ENCODE measurements at places on chromosomes 3 and 15.

GRCh38 chr15:50977162-50977561 lies 68.7 kb downstream of the AP4E1 start:
- DNase-seq = no peak

GRCh38 chr15:53036641-53037040 lies 246.5 kb upstream of the ONECUT1 start:
- no peak for DNase-seq

DNA sequence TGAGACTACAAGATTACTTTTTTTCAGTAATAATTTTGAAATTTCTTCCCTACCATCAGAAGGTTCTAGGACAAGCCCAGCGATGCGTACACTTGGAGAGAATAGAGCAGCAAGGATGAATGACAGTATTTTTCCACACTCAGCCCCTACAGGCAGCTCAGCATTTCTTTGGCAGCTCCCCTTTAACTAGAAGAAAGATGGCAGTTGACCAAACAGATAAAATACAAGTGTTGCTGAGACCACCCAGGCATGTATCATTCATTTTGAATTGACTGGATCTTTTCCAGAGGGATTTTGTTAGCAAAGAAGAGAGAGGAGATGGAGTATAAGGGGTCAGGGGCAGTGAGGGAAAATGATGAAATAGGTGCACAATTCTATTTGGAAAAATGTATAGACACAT lies 761.3 kb downstream of the AGBL1 start:
- DNase-seq = no peak

DNA sequence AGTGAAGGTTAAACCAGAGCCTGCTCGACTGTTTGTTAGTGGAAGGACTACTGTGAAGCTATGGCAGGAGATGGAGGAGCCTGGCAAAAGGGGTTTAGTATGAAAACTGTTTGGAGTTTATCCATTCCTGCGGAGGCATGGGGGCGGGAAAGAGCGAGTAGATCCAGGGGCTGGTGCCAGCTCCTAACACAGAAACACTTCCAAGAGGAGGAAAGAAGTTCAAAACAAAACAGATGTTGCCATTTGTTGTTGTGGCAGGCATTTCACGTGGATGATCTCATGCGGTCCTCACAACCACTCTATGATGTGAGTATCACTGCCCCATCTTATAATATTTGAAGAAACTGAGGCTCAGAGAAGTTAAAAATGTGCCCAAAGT lies 30.7 kb upstream of the KY start:
- no peak for DNase-seq

Measured in keratinocyte (primary cell).